ENCODE measurements at places on chromosomes 2 and 18.

GRCh38 chr2:155424518-155424917 lies 726.0 kb downstream of the KCNJ3 start:
- no peak for DNase-seq

DNA sequence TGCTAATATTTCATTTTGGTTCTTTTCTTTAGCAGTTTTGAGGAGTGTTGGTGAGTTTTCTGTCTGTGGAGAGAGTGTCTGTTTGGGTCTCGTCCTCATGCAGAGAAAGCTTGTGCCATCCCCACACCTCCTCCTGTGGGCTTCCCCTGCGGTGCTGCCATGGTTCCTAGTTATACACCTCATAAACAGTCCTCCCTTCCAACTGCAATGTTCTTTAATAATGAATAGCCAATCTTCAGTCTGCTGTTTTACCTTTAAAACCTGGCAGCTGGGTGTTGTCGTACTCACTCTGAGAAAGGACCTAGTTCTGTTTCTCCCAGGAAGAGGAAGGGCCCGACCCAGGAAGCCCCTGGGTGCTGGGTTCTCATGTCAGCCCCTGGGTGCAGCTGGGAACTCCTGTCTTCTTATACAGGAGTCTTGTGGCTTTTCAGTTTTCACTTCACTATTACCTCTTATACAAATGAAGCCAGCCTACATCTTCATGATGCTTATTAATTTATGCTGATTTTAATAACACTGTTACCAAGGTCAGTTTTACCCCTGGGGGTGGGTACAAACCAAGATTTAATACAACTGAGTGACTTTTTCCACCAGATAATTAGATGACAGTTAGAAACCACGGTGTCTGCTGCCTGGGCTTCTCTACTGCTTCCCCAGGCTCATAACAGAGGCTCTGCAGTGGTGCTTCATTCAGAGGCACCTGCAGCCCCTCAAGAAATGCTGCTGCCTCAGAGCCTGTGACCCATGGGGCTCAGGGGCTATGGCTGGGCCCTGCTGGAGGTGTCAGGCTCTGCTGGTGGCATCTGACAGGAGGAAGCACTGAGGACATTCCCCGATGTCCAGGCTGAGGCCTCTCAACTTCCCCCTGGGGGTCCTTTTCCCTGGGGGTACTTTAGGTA lies 59.1 kb downstream of the COA5 start:
- DNase-seq = no peak

DNA sequence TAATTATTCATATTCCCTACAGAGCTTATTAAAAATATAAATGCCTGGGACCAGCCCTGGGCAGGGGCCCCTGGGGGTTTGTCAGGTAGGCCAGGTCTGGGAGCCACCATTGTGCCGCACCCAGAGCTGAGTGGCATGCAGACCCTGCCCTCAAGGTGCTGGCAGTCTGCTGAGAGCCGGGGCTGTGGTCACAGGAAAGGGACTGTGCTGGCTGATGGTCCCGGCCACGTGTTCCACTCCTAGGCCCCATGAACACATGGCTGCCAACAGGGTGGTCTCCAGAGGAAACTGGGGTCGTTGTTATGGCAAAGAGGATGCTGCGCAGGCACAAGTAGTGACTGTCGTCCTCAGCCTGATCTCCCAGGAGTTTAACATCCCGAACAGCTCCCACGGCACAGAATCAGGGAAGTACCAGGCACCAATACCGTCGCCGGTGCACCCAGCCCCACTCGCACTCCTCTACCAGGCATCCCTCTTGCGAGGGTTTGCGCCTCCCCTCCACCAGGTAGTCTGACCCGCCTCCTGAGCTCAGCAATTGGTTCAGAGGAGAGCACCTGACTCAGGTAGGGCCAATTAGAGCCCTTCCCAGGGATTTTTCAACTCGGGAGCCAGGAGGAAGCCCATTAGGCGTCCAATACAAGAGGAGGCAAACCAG lies 39.2 kb upstream of the BIN1 start:
- no peak for DNase-seq

- no peak for DNase-seq
Observed at GRCh38 chr18:55651236-55651635, 63.2 kb upstream of the TCF4 start.

GRCh38 chr18:38244480-38244879 lies 678.9 kb upstream of the CELF4 start:
- DNase-seq = no peak

GRCh38 chr2:10659898-10660568 lies 29.7 kb downstream of the NOL10 start:
- peak; percentile 9 for DNase-seq

DNA sequence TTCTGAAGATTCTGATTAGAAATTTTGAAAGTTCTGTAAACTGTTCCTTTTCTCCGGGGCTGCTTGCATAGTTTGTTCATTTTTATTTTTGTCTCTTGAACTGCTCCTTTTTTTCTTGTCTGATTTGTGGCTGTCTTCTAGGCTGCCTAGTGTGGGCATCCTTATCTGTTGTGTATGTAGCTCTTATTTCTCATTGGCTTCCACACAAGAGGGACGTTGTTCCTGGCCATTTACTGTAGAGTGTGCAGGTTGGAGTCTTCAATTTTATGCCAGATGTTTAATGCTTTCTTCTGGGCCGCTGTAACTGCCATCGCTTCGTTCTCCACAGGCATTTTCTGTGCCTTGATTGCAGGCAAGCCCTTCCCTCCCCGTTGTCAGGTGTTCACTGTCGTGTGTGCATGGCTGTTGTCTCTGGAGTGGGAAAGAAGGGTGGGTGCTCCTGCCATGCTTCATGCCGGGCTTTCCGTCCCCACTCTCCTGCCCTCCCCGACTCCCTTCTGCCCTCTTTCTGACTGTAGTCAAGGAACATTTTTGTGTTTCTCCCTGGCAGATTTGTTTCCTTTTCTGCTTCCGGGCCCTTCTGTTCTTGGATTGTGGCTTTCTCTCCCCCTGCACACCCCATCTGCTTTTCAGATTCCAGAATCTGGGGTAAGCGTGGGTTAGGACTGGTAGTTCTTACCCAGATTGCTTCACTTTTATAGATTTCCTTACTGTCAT lies 15.5 kb downstream of the CEP192 start:
- no peak for DNase-seq

DNA sequence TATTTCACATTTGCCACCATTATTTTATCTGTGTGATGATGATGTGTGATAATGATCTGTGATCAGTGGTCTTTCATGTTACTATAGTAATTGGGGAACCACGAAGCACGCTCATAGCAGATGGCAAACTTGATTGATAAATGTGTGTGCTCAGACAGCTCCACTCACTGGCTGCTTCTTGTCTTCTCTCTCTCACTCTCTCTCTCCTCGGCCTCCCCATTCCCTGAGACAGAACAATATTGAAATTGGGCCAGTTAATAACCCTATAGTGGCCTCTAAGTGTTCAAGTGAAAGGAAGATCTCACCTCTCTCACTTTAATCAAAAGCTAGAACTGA lies 60.7 kb upstream of the RAPGEF4 start:
- no peak for DNase-seq

DNA sequence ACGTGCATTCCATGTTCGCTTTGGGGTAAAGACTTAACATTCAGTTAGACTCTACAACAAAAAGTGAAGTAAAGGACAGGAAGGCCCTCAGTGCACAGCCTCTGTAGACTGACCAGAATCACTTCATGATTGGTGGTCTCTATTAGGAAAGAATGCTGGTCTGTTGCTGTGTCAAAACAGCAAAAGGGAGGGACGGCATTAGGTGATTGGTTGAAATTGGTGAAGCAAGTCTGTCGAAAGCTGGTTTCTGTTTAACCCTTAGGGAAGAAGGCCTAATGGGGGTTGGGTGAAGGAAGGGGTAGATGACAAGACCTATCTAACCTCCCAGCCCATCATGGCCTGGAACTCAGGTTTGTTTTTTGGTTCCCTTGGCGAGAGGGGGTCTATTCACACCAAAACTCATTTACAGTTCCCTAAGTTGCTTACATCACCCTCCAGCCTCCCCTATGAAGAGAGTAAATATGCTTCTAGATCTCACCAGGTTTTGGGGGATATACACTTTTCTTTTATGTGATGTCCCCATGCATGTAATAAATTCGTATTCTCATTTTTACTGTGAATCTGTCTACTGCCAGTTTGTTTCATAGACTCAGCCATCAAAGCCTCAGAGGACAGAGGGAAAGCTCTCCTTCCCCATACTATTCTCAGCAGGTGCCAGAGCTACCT lies 65.6 kb downstream of the TMEM17 start:
- no peak for DNase-seq

DNA sequence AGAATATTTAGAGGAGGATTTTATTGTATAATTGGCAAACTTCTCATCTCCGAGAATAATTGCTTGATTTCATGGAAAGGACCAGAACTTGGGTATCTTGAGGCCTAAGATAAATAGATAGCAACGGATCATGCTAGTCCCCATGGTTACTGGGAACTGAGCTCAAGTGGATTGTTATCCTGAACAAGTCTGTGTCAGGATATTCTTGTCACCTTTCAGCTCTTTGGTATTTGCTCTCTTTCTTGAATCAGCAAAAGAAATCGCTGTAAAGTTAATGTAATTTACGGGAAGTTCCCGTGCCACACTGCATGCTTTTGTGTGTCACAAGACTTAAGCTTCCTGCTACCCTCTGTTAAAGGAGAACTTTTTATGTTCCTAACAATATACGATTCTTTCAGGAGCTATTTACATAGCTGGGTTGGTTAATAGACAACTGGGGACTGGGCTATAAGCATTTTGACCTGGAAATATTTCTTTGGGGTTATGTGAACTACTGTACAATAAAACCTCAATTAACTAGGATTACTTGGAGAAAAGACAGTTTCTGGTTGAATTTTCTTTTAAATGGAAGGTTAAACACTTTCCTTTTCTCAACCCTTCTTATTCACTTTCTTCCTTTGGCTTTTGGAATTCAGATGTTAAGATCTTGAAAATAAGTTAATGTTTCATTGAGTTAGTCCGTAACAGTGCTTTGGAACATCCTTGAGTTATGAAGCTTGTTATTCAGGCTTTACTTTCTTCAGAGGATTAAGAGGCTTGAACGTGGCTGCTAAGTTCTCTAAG lies 151.2 kb downstream of the FMNL2 start:
- no peak for DNase-seq

- DNase-seq = no peak
Observed at GRCh38 chr2:64459575-64459974, 5.6 kb downstream of the LGALSL start.

DNA sequence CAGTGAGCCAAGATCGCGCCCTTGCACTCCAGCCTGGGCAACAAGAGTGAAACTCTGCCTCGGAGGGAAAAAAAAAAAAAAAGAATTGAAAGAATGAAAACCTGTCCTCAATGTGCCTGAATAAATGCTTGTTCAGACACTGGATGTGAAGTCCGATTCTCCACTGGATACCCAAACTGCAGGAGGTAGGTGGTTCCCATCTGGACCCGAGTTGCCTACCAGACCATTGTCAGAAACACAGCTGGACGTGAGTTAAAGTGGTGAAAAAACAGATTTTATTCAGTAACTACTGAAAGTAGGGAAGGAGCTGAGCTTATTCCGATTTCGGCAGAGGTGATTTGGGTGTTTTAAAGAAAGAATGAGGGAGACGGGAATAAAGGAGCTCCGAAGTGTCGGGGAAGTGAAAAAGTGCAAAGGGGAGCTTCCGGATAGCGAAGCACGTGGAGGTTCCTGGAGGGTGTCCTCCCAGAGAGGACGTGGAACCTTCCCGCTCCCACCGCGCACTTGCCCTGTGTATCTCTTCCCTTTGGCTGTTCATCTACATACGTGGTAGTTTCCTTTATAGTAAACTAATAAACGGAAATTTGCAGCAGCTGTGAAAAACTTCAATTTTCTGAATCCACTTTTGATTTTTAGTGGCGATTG lies 10.4 kb upstream of the ZDBF2 start:
- no peak for DNase-seq

- DNase-seq = no peak
Observed at GRCh38 chr2:148044322-148044721, 23.4 kb downstream of the MBD5 start.

- DNase-seq = no peak
Observed at GRCh38 chr2:96787411-96787810, 26.7 kb downstream of the CNNM4 start.

- DNase-seq = no peak
Observed at GRCh38 chr2:18719978-18720775, 130.8 kb upstream of the NT5C1B start.

DNA sequence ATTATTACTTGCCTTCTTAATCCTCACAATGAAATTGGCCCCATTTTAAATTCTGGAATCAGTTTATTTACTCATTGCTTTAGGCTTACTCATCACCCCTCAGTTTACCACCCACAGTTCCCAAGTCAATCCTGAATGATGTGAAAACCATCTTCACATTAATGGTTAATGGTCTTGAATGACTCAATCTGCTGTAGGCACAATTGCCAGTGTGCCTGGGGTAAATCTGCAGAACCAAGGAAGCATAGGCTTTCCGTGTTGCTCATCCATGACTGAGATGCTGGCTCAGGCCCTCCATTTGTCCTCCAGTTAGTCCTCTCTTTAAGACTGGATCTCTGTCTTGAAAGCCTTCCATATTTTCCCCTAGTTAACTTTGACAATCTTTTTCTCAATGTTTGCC lies 164.5 kb downstream of the PMAIP1 start:
- DNase-seq = no peak

DNA sequence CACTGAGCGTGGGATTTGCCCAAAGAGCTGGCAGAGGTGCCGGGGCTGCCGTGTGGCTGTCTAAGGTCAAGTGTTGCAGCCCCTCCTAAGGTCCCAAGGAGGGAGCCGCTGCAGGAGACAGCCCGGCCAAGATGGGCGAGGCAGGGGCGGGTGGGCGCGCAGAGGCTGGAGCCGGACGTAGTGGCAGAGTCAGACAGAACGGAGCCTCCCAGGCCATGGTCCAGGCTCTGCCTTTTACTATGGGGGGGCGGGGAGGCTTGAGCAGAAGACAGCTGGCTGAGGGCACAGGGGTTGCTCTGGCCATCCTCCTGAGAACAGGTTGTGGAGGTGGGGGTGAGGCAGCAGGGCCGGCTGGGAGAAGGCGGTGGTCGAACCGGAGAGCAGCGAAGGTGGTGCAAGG lies 27.5 kb upstream of the PRLH start:
- no peak for DNase-seq

DNA sequence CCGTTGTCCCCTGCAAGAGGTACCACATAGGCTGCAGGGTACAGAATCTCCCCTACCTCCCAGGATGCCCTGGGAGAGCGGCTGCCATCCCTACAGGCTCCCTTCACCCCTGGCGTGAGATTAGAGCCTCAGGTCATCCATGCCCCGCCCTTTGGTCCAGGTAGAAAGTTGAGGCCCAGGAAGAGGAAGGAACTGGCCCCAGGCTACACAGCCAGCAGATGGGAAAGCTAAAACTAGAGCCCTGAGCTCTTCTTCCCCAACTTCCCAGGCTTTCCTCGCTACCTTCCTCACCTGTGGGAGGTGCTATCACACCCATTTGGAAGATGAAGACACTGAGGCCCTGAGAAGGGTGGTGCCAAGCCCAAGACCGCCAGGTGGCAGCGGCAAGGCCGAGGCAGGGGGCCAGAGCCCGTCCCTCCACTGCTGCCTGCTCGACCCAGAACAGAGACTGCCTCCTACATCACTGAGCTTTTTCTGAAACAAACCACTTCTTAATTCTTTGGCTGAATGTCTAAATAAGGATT lies 25.8 kb downstream of the CIB4 start:
- no peak for DNase-seq

Measured in activated effector memory CD4-positive, alpha-beta T cell treated with Interleukin-2 at 50 U/mL for 16 hours (primary cell).